Anterior cingulate cortex (tissue), 58 donors: ENCODE measurements at places on chromosomes 11 and 22.
A peak's percentile ranks its signal among the peaks of the same experiment; 100 is the strongest.

DNA sequence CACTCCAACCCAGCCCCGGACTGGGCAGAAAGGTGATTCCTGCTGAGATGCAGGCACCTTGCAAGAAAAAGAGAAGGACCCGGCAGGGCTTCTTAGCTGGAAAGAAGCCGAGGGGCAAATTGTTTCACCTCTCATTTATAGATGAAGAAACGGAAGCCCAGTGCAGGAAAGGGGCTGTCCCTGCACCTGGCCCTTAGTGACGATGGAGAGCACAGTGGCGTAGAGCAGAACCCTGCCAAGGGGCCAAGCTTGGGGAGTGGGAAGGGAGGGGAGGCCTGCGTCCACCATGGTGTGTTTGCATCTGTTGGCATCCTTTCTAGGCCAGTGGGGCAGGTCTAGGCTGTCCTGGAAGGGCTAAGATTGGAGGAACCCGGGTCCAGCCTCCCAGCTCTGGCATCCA lies 7.8 kb upstream of the MS4A15 start:
- no peak for DNase-seq

DNA sequence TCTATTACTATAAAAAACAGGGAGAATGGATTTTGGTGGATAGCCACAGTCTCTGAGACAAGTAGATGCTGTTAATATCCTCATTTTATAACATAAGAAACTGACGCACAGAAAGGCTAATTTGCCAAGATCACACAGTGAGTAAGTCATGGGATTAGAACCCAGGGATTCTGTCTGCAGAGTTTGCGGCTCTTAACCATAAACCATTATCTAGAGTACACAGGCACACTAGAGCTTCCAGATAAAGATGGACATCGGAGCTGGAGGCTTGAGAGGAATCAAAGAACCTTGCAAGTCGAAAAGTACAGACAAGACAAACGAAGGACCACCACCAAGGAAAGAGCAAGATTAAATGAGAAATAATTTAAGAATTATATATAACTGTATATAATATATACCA lies 11.3 kb downstream of the LGALS12 start:
- no peak for DNase-seq

DNA sequence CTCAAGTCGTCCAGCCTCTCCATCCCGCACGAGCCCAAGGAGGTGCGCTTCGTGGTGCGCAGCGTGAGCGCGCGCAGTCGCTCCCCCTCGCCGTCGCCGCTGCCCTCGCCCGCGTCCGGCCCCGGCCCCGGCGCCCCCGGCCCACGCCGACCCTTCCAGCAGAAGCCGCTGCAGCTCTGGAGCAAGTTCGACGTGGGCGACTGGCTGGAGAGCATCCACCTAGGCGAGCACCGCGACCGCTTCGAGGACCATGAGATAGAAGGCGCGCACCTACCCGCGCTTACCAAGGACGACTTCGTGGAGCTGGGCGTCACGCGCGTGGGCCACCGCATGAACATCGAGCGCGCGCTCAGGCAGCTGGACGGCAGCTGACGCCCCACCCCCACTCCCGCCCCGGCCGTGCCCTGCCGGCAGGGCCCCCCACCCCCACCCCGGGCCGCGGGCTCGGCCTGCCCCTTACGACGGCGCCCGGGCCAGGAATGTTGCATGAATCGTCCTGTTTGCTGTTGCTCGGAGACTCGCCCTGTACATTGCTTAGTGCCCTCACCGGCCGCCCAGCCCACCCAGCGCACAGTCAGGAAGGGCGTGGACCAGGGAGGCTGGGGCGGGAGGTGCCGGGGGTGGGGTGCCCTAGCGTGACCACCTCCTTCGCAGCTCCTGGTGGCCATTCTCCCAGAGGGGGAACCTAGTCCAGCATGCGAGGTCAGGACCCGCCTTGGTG lies 6.9 kb upstream of the ACR start:
- no peak for DNase-seq

DNA sequence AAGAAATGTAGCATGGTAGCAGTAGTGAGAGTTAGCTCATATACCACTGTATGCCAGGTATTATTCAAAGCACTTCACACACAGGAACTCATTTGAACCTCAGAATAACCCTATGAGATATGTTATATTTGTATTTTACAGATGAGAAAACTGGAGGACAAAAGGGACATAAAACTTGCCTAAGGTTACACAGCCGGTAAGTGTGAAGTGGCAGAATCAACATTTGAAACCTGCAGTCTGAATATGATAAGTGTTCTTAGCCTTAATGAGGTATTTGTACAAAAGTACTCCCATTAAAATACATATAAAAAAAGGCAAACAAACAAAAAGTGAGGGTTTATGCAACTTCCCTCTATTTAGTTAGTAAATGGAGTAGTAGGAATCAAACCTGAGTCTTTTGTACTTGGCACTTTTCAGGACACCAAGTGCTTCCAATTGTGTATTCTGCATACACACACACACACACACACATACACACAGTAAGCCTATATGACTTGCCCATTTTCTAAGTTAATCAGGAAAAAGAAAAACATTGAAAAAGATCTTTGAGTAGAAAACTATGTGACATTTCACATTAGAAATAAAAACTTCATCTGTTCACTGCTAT lies 223.9 kb upstream of the FOLH1 start:
- DNase-seq: no peak

DNA sequence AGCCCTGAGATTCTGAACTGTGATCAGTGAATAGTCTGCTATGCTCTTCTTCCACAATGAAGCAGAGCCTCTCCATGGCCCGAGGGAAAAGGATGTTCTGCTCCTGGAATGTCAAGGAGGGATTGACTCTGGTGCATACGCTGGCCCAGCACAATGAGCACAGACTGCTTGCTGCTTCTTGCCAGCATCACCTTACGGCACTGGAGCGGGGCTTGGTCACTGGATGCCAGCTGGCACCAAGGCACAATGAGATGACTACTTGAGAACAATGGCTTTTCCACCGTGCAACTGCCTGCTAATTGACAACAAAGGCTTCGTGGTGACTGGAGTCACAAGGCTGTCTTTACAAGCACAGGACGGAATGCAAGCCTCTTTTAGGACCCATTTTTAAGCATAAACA lies 139.2 kb downstream of the DSCAML1 start:
- peak; percentile 31 for DNase-seq

DNA sequence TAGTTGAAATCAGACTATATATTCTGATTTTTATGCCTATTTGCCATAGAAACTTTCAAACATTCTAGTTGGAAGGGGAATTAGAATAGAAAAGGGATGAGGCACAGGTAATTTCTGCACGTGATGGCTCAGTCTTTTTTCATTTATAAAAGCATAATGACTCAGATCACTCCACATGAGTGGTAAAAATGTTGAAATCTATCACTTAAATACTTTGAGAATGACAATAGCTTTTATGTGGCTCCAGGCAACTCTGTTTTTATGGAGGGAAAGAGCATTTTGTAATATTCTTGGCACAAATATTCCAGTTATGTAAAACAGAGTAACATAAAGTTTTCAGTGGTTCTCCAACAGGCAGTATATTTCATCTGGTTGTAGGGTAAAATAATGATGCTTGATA lies 5.9 kb upstream of the MMP3 start:
- no peak for DNase-seq

GRCh38 chr22:23569716-23570115 lies 10.4 kb downstream of the IGLL1 start:
- DNase-seq: no peak

DNA sequence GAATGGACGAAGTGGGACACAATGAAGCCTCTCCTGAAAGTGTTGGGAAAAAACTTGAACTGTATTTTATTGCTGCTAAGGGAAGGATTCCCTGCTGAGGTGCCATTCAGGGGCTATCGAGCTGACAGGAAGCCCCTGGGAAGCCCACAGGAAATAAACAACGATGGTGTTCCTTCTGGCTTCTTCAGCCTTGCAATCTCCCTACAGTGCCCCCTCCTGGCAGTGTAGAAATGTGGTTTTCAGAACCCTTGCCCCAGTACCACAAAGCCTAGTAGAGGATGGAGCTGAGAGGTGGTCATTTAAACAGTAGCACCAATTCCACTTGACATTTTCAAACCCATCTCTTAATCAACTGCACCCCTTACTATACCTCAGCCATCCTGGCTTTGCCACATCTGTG lies 676.7 kb upstream of the ARHGAP42 start:
- no peak for DNase-seq

DNA sequence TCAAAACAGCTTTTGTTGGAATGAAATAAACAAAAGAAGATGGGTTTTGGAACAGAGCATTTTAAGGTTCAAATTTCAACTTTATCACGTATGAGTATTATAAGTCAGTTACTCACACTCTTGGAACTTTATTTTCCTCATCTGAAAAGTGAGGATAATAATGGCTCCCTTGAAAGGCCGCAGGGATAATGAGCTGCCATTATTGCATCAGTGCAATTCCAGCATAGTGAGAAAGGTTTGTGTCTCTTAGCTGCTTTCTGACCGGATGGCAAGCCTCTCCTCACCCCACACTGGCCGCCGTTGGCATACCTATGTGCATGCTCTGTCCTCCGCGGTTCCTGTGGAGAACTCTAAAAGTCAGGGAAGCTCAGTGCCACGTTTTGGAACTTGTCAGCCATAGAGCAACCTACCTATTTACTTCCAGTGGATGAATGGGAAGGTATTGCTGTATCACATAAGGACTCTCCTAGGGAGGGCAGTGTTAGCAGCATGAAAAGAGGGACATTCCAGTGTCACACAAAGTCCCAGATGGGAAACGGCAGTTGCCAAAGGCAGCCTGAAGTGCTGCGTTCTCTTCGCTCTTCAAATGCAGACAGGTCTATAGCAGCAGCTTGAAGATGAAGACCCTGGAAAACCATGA lies 368.9 kb downstream of the NTM start:
- no peak for DNase-seq

GRCh38 chr22:28627791-28628190 lies 51.8 kb downstream of the TTC28 start:
- DNase-seq: no peak

DNA sequence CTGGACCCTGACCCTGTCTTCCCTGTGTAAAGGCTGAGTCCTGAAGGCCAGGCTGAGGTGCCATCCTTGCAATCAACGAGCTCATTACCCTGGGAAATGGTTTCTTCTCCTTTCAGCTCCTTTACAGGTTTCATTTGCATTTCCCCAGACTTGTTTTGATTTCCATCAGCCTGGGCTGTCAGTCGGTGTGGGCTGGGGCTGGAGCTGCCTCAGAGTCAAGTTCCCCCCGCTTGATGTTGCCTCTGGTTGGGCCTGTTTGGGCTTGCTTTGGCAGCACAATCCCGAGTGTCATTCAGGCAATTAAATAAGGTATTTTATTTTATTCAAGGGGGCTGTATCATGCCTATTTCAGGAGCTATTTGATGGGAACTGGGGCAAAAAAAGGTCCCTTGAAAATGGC lies 424.9 kb downstream of the INSC start:
- DNase-seq: no peak

- DNase-seq: no peak
Observed at GRCh38 chr22:32389685-32390084, 22.4 kb downstream of the RTCB start.

DNA sequence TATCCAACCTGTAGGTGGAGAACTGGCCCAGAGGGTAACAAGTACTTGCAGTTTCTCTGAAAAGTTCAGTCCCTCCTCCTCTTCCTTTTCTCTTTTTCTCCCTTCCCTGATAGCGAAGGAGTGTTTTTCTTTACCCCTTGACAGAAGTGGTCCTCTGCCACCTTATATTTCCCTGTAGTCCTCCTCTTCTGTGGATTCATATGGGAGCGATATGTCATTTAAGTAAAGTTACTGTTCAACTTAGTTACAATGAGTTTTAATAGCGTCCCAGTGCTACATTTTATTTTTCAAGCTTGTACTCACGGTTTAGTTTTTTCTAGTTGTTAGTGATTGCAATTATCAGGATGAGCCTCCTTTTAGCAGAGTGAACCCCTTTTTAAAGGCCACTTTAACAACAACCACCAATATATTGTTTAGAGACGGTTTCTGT lies 1.4 kb downstream of the PCF11 start:
- DNase-seq: no peak

GRCh38 chr11:3135481-3136440 lies 29.3 kb downstream of the OSBPL5 start:
- DNase-seq: no peak

DNA sequence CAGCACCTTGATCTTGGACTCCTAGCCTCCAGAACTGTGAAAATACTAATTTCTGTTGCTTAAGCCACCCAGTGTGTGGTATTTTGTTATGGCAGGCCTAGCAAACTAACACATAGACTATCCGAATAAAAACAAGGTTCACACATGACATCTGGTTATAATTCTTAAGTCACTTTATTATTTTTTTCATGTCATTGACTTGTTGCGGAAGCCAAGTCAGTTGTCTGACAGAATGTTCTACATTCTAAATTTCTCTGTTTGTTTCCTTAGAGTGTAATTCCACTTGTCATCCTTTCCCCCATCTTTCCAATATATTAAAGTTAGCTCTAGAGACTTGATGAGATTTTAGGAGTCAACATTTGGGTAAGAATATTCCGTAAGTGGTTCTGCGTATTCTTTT lies 40.6 kb downstream of the RAB30 start:
- DNase-seq: no peak

DNA sequence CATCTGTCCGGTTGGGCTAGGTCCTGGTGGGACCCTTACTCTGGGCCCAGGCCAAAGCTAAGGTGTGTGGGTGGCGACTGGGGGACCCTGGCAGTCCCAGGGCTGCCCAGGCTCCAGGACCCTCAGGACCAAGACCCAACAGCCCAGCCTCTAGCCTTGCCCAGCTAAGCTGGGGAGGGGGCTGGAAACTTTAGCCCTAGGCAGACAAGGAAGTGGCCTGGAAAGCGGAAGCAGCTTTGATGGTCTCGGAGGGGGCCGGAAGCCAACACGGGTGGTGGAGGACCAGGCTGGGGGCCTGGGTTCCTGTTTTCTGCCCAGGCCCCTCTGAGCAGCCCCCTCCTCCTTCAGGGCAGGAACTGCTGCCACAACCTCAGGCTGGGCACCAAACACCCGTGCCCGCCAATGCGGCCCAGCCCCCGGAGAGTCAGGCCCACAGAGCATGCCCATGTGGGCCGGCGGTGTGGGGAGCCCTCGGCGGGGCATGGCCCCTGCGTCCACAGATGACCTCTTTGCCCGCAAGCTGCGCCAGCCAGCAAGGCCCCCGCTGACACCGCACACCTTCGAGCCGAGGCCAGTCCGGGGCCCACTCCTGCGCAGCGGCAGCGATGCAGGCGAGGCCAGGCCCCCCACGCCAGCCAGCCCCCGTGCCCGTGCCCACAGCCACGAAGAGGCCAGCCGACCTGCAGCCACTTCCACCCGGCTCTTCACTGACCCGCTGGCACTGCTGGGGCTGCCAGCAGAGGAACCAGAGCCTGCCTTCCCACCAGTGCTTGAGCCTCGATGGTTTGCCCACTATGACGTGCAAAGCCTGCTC lies 2.8 kb downstream of the SIPA1 start:
- DNase-seq: no peak

DNA sequence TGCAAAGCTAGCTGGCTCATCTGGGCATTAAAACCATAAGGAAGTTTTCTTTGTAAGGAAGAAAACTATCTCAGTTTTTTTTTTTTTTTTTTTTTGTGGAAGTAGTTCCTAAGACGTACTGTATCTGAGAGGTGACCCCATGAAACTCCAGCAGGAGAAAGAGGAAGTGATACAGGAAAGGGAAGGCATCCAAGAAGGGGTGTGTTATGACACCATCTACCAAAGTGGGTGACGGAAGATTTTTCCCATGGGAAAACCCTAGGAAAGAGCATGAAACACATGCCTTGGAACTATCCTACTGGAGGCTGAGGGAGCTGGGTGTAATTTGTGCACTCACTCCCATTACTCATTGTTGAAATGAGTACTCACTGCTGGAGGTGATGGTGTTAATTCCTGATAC lies 63.8 kb upstream of the ARHGAP20 start:
- DNase-seq: no peak

- DNase-seq: no peak
Observed at GRCh38 chr11:13333456-13333957, 55.9 kb downstream of the BMAL1 start.

GRCh38 chr11:61985869-61986268 lies 18.4 kb upstream of the FTH1 start:
- no peak for DNase-seq

GRCh38 chr22:37312549-37313183 lies 30.4 kb downstream of the CYTH4 start:
- DNase-seq: no peak
